IMR-90 (cell line): ENCODE measurements at places on chromosomes 3 and 15.

GRCh38 chr15:70447521-70447920, 315.8 kb downstream of the UACA start:
- no peak for DNase-seq

- peak; percentile 94 for DNase-seq
Measured at GRCh38 chr3:172516318-172517214, 6.7 kb downstream of the TNFSF10 start.

- no peak for DNase-seq
Measured at GRCh38 chr3:186239321-186239720, 122.7 kb downstream of the DGKG start.

DNA sequence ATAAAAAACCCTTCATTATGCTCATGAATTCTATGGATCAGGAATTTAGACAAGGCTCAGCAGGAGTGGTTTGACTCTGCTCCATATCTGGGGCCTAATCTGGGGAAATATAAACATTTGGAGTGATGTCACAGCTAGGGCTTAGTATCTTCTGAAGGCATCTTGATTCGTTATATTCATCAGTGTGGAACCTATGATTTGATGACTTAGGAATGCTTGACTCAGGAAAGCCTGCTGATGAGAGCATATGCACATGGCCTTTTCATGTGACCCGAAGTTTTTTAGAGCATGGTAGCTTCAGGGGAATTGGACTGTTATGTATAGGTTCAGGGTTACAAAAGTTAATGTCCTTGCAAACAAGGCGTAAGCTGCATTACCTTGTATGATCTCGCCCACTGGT, 184.9 kb upstream of the LRRC3B start:
- DNase-seq = no peak

DNA sequence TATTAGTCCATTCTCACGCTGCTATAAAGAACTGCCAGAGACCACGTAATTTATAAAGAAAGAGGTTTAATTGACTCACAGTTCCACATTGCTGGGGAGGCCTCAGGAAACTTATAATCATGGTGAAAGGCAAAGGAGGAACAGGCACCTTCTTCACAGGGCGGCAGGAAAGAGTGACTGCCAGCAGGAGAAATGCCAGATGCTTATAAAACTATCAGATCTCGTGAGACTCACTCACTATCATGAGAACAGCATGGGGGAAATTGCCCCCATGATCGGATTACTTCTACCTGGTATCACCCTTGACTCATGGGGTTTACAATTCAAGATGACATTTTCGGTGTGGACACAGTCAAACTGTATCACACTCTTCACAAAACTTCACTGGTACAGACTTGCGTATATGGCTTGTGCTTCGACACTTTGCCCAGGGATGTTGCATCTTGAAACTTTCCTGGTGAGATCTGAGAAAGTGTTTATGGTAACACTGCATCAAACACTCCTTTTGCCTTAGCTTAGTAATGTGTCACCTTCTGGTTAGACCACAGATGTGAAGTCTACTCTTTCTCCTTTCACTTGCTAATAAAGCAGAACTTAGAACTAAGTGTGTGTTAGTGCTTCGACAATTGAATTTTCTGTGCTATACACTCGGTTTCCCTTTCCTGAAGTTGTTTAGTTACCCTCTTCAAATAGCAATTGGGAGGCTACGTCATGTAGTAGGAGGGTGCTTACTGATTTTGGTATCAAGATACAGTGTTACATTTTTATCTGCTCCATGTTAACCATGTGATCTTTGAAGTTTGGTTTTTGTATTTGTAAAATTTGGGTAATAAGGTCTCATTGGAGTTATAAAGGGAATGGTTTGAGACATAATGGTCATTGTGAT, 185.7 kb downstream of the LPP start:
- DNase-seq = no peak
